ENCODE measurements at places on chromosomes 7 and 10. TPM values are rescaled to one million over a fixed set of nuclear protein-coding genes. Genes with fewer than 3 reads are reported as not detected.

Gene CEP41
- 3.6 TPM for total RNA-seq

Gene NCF1
- total RNA-seq: 5.7 TPM

Gene RSPH10B2
- total RNA-seq: not detected

DNA sequence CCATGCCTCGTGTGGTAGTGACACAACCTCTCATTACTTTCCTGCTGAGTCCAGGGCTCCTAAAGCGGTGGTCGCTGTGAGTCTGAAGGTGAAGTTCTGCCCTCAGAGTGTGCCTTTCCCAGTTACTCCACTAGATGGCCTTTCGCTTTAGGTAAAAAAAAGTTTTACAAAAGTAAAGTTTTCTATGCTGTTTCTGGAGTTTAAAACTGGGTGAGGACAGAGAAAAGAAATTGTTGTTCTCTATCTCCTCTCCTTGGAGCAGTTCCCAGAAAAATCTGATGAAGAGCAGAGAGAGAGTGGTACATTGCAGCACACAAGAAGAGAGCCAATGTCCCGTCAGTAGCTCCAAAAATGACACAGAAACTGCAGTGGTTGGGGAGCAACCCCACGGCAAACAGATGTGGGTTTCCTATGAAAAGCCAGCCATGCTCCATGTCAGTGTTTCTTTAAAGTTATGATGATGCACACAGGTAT lies 257.1 kb downstream of the GLI3 start:
- ATAC-seq: peak; percentile 45

DNA sequence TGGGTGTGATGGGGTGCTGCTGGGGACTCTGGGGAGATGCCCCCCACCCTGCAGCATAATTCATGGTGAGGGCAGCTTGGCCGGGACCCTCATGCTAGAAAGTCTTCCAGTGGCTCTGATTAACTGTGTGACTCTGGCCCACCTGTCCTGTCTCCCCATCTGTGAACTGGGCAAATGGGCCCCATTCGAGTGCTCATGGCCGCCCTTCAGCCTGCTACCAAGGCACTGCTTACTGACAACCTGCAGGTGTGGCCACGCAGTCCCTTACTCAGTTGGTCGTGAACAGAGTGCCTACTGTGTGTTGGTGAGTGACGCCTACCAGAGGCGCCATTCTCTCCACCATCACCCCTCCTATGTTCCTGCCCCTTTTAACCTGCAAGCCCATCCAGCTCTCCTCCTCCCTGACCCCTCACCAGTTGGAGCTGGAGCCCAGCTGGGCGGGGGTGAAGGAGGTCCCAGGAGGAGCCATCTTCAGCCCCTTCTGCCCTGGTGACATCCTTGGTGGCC lies 109.4 kb downstream of the ZMIZ1 start:
- no peak for ATAC-seq

- ATAC-seq: no peak
Observed at GRCh38 chr7:98943336-98943735, 65.0 kb downstream of the TRRAP start.

GRCh38 chr7:3510101-3511020 lies 209.3 kb downstream of the SDK1 start:
- no peak for ATAC-seq

DNA sequence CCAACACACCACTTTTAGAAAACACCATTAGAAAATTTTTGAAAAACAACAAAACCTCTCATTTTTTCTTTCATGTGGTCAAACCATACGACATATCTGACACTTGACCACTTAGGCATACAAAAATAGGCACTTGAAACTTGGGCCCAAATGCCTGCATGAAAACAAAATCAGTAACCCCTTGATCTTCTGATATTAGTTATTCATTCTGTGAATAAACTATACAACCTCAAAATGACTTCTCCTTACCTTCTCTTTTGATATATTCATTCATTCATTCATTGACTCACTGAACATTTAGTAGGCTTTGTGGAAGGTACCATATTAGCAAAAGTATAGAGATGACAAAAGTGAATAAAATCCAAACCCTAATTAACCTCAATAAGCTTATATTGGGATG lies 26.4 kb downstream of the ITGB1 start:
- ATAC-seq: no peak

- no peak for ATAC-seq
Observed at GRCh38 chr7:20218279-20218678, 1.1 kb upstream of the MACC1 start.

- no peak for ATAC-seq
Observed at GRCh38 chr10:101293007-101293723, 60.8 kb upstream of the BTRC start.

DNA sequence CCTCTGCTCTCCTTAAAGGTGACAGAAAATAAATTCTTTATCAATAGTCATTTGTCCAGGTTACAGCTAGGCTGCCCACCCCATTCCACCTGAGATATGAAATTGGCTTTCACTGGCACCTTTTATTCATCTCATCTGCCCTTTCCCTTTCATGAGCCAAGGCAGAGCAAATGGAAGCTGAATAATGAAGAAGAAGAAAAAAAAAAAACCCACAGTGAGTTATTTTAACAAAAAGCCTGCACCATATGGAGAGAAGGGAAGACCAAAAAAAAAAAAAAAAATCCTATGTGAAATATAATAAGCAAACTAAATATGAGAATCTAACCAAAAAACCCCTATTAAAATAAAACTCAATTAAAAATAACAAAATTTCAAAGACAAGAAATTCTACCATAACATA lies 59.2 kb downstream of the CHCHD3 start:
- no peak for ATAC-seq

- no peak for ATAC-seq
Observed at GRCh38 chr7:725223-726005, 1.1 kb upstream of the DNAAF5 start.

GRCh38 chr7:151807846-151808245 lies 69.1 kb downstream of the PRKAG2 start:
- ATAC-seq: no peak

DNA sequence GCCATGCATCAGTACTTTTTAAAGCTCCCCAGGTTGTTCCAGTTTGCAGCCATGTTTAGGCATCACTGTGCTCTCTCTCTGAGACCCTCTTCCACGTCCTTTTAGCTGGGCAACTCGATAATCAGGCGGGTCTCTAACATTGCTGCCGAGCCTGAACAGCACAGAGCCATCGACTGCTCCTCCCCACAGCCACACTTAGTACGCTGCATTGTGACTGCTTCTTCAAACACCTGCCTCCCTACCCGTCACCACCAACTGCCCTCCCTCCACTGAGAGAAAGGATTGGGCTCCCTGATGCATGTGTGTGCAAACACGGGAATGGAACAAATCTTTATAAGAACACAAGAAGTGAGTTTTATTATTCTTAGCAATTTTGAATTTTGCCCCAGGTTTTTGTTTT lies 11.4 kb upstream of the TACR2 start:
- no peak for ATAC-seq

DNA sequence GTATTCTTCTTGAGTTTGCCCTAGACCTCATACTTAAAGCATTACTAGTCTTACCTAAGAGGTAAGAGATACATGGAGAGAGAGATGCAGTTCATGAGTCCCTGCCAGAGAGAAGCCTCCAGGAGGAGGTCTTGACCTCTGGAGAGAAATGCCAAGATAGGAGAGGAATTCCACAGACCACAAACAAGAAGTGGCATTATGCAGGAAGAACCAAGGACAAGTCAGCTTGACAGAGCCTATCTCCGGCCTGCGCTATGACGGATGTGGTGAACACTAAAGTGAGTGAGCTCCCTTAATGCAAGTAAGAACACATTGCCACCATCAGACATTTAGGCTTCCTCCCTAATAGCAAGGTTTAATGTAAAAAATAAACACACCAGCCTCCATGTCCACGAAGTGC lies 27.9 kb upstream of the COL1A2 start:
- no peak for ATAC-seq

- no peak for ATAC-seq
Observed at GRCh38 chr10:7359954-7360353, 50.9 kb downstream of the SFMBT2 start.

DNA sequence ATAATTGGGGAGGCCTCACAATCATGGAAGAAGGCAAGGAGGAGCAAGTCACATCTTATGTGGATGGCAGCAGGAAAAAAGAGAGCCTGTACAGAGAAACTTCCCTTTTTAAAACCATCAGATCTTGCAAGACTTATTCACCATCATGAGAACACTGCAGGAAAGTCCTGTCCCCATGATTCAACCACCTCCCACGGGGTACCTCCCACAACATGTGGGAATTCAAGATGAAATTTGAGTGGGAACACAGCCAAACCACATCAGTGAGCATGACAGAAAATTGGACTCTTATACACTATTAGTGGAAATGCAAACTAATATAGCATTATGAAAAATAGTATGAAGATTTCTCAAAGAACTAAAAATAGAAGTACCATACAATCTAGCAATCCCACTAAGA lies 271.2 kb downstream of the MAGI2 start:
- ATAC-seq: no peak

- peak; percentile 62 for ATAC-seq
Observed at GRCh38 chr7:28958235-28958979, at the start of gene TRIL. TRIL (minus strand) TSS chr7:28958330; CDS start chr7:28958046, 284 bp downstream.

DNA sequence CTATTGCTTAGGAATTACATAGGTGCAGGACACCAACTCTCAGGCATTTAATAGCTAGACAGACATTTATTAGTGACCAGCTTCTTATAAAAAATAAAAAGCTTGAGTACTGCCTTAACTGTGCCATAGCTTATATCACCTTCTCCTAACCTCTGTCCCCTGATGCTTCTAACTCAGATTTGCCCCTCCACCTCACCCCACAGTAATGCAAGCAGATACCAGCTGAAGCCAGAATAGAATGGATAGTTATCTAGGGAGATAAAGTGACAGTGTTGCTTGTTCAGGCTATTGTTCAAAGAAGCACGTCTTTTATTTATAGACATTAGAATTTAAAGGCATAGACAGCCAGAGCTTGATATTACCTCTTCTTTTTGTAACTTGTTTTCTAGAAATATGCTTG lies 99.6 kb upstream of the GLCCI1 start:
- no peak for ATAC-seq

- ATAC-seq: peak; percentile 73
Observed at GRCh38 chr10:5692461-5693358, 8.1 kb downstream of the TASOR2 start.

GRCh38 chr10:44988957-44989585 lies 10.5 kb upstream of the DEPP1 start:
- ATAC-seq: no peak

DNA sequence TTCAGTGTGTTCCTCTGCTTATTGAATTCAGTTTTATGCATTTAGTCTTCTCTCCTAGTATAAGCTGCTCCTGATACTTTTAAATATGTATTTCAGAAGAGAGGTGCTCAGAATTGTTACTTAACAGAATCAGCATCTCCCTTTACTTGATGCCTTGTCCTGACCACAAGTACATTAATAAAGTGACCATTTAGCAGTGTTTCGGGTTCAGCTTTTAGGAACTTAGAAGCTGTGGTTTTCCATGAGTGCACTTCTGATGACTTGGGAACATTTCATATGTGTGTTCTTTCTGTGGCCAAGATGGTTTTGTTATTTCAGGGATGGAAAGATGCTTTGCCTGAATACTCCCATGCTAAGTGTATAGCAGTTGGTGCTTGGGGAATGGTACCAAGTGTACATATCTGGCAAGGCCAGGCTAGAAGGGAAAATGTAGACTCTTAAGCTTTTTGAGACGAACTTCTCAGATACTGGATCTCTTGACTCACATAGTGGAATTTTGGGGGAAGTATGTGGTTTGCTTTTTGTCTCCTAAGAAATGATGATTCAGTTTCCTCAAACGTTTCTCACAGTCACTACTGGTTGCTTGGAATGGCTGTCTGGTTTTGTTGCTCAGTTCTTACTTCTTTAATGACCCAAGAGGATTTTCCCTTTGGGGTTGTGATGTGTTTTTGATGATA lies 17.2 kb downstream of the SGPL1 start:
- no peak for ATAC-seq

DNA sequence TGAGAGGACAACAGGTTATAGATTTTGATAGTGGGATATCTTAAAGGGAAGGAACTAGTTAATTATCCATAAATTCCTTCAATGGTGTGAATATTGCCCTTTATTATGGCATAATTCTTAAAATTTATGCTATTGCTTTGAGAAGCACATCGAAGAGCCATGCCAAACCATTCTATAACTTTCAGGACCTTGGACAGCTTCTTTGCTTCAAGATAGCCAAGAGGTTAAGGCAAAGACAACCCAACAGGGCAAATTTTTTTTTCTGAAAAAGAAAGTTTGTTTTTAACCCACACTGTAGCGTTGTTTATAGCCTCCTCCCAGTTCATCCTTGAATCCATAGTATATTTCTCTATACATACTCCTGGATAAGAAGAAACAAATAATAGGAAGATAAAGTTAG lies 103.2 kb downstream of the NRG3 start:
- no peak for ATAC-seq

Measured in gastroesophageal sphincter (tissue), 4 donors.